GM23248 (cell line): ENCODE measurements at places on chromosomes 12 and 14. TPM values are rescaled to one million over a fixed set of nuclear protein-coding genes. Genes with fewer than 3 reads are reported as not detected.

The HOXC13 gene
- not detected in 2 replicates for total RNA-seq

The DEPDC4 gene
- 0.13 TPM in 1 of 2 replicates, not detected in the other for total RNA-seq

DNA sequence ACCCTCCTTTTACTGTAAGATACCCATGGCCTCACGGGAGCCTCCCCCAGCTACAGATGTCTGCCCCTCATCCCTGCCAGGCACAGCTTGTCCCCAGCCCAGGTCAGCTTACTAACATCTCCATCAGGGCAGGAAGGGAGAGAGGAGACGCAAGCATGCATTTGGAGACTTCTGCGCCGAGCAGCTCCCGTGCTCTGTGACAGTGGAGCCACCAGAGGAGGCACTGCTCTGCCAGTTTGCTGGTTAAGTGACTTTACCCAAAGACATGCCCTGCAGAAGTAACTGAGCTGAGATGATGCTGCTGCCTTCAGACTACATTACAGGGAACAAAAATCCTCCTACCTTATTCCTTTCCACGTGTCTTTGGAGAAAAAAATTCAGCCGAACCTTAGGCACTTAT, 133.4 kb downstream of the ESRRB start:
- no peaks in the 10 kb centered on the region for H3K36me3 ChIP-seq
- H3K4me3 ChIP-seq: no peak overlapping the region
- no peaks in the 10 kb centered on the region; the same call in 1 of the 2 replicates for H3K27me3 ChIP-seq
- H3K4me1 ChIP-seq: no peaks in the 10 kb centered on the region

GRCh38 chr14:36097356-36097755, 79.2 kb downstream of the PTCSC3 start:
- no peak overlapping the region for H3K4me3 ChIP-seq
- DNase-seq: no peak
- H3K27me3 ChIP-seq: no peaks in the 10 kb centered on the region
- peaks cover 10% of the 10 kb centered on the region for H3K4me1 ChIP-seq
- H3K27ac ChIP-seq: no peak overlapping the region

DNA sequence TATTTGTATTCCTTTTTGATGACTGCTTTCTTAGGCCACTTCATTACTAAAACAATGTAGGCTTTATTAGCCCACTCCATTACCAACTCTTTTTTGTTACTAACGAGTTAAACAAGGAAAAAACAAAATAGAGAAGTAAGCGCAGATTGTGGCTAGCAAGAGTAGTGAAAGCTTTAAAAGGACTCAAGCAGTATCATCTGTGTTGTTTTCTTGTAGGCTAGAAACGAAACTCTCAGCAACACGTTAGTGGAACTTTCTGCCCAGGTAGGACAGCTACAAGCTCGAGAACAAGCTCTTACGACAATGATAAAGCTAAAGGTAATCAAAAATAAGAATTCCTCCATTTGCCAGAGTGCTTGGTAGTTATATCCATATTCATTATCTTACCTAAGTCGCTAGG, 11.1 kb downstream of the CCDC62 start:
- peaks cover 18% of the 10 kb centered on the region for H3K4me1 ChIP-seq
- H3K36me3 ChIP-seq: no peaks in the 10 kb centered on the region
- no peaks in the 10 kb centered on the region for H3K27me3 ChIP-seq

- no peaks in the 10 kb centered on the region for H3K36me3 ChIP-seq
- DNase-seq: no peak
- no peaks in the 10 kb centered on the region for H3K4me1 ChIP-seq
- no peak overlapping the region for H3K27ac ChIP-seq
- H3K27me3 ChIP-seq: no peaks in the 10 kb centered on the region
Observed at GRCh38 chr12:81143057-81143456, 65.2 kb downstream of the ACSS3 start.

GRCh38 chr14:105860615-105861580, 334.5 kb downstream of the TMEM121 start:
- H3K27ac ChIP-seq: no peak overlapping the region
- no peak for DNase-seq
- no peaks in the 10 kb centered on the region for H3K27me3 ChIP-seq
- no peaks in the 10 kb centered on the region for H3K36me3 ChIP-seq
- H3K4me1 ChIP-seq: no peaks in the 10 kb centered on the region
- no peak overlapping the region for H3K4me3 ChIP-seq

DNA sequence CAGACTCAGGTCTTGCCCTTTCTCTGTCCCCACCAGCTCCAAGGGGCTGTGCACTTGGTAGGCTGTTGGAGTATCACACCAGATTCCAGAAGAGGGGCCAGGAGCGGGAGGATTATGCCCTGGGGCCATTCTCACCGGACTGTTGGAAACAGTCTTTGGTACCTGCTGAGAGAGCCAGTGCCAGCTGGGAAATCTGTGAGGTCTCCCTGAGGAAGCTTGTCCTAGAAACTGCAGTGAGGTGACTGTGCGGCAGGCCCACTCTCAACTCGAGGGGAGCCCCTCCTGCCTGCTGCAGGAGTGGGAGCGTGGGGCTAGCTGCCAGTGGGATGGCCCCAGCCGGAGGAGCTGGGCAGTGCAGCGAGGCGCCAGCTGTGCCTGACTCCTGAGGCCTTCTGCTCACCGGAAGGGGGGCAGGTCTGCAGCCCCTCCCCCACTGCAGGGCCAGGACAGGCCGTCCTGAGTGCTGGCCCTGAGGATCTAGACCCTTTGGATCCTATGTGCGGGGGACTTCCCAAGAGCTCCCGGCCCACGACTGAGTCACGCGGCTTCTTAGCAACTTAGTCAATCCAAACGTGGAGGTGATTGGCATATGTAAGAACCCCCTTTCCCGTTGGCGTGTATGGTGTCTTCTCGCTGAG, 295.2 kb downstream of the CACNA1C start:
- H3K4me3 ChIP-seq: no peak overlapping the region
- no peaks in the 10 kb centered on the region for H3K36me3 ChIP-seq
- no peak overlapping the region for H3K27ac ChIP-seq
- no peak for DNase-seq
- no peaks in the 10 kb centered on the region for H3K27me3 ChIP-seq
- no peaks in the 10 kb centered on the region; the same call in 1 of the 2 replicates for H3K4me1 ChIP-seq

- H3K4me1 ChIP-seq: peaks cover 12% of the 10 kb centered on the region; the same call in 1 of the 2 replicates
- DNase-seq: peak; percentile 75
- H3K27me3 ChIP-seq: peaks cover 53% of the 10 kb centered on the region
- no peak overlapping the region for H3K4me3 ChIP-seq
- H3K36me3 ChIP-seq: no peaks in the 10 kb centered on the region
Observed at GRCh38 chr12:480831-481816, 21.4 kb downstream of the B4GALNT3 start.

DNA sequence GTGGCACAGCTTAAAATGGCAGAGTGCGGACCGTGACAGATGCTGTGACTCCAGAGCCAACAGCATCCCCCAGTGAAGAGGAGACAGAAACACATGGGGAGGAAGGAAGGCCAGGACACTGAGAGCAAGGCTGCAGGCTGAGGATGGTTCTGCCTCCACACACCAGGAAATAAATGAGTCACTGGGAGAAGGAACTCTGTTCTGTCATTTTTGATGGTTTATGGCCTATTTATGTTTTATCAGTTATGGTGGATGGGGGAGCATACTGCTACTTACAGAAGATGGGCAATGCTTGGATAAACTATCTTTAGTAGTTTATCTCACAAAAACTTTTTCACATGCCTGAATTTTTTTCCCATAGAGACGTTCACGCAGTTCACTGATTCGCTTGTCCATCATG, 33.8 kb downstream of the ZFYVE21 start:
- H3K27me3 ChIP-seq: no peaks in the 10 kb centered on the region
- H3K27ac ChIP-seq: no peak overlapping the region

GRCh38 chr12:102064476-102064875, 2.7 kb upstream of the WASHC3 start:
- no peak overlapping the region for H3K27ac ChIP-seq
- DNase-seq: no peak
- no peaks in the 10 kb centered on the region for H3K27me3 ChIP-seq
- H3K36me3 ChIP-seq: peaks cover 3% of the 10 kb centered on the region; the same call in 1 of the 2 replicates

DNA sequence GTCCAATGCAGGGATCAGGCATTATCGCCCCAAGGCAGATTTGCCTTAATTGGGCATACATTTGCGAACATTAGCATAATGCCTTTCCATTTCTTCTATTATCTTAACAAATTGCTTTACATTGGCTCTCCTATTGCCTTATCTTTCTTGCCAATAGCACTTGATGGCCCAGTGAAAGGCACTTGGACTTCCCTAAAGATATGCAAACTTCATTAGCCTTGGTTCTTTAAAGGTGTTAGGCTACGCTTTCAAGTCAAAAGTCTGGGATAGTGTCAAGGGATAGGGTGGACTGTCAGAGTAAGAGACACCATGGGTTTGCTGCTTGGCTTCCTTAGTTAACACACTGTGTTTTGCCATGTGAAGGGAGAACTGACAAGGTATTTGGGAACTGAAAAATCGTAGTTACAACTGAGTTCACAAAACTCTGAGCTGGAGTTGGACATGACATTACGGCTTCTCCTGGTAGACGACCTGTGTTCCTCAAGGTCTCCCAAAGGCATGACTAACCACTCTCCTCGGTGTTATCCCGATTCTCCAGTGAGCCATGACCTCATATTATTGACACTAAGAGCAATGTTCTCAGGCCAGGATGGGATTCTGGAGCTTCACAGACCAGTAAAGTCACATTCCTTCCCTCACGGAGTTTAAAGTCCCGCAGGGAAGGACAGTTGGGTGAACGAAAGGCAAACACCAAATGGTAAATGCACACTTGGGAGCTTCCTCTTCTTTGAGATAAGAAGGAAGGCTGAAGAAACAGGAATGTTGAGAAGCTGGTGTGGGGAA, 65.2 kb downstream of the TBC1D30 start:
- no peak overlapping the region for H3K27ac ChIP-seq
- 0 out of 2 replicates have a peak, but pooled peaks cover 3% of the 10 kb centered on the region for H3K27me3 ChIP-seq
- H3K4me1 ChIP-seq: peaks cover 13% of the 10 kb centered on the region
- H3K36me3 ChIP-seq: no peaks in the 10 kb centered on the region
- DNase-seq: no peak

DNA sequence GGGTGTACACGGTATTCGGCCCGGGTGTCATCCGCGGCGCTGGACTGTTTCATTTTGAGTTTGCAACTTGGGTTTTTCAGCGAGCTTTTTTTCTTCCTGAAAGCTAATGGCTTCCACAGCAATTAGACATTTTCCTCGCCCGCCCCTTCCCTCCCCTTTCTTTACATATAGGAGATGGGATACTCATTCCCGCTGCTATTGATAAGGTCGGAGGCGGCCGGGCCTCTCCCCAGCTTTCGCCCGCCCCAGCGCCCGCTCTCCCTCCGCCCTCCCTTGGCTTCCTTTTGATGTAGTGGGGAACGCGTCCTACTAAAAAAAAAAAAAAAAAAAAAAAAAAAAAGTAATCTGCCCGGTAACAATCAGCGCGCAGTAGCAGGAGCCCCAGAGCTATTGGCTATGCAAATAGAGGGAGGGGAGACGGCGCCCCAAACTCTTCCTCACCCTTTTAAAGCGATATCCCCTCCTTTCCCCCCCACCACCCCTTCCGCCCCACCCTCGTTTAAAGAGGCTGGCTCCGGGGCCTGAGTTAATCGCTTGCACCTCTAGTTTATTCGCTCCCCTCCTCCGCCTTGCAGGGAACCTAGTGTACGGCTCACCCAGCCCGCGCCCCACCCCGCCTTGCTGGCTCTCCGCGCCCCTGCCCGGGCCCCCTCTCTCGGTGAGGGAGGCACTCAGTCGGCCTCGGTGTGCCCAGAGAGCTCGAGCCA, 1.7 kb upstream of the CCND2 start:
- H3K4me3 ChIP-seq: peak overlapping the region; percentile 50
- DNase-seq: peak; percentile 39
- peaks cover 89% of the 10 kb centered on the region for H3K27me3 ChIP-seq
- no peak overlapping the region for H3K27ac ChIP-seq
- no peaks in the 10 kb centered on the region for H3K4me1 ChIP-seq

DNA sequence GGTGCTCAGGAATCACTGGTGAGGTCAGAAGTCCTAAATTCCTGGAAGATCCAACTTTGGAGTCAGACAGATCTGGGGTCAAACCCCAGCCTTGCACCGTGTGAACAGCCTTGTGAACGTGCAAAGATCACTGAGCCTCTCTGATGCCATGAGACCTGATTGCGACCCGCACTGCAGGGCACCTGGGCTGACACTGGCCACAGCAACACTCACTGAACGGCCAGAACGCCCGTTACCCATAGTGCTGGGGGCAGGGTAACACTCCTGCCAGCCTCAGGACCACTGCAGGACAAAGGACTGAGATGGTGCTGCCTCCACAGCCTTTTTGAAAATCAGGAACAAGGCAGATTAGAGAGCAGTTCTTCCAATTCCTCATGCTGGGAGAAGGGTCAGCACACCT, 28.3 kb downstream of the CHGA start:
- no peak for DNase-seq
- no peak overlapping the region for H3K27ac ChIP-seq
- H3K4me1 ChIP-seq: no peaks in the 10 kb centered on the region
- no peak overlapping the region for H3K4me3 ChIP-seq
- H3K27me3 ChIP-seq: no peaks in the 10 kb centered on the region

DNA sequence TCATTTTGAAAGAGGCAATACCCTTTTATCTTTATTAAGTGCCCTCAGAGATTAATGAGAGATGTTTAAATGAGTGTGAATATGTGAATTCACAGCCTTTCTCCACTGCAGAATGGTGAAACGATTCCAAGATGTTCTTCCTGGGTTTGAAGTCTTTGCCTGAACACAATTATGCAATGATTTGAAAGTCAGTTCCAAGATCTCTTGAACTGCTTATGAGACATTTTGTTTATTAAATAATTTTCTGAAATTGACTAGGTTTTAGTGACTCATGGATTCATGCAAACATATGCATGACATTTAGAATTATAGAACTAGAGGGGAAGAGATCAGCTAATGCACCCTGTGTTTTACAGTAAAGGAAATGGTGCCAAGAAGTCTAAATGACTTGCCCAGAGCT, 118.1 kb upstream of the SLC38A2 start:
- peak overlapping the region; percentile 51 for H3K27ac ChIP-seq
- no peaks in the 10 kb centered on the region for H3K27me3 ChIP-seq
- H3K36me3 ChIP-seq: no peaks in the 10 kb centered on the region
- H3K4me3 ChIP-seq: no peak overlapping the region

GRCh38 chr12:131613678-131614077, 97.2 kb upstream of the SFSWAP start:
- H3K27ac ChIP-seq: no peak overlapping the region
- peaks cover 4% of the 10 kb centered on the region; the same call in 1 of the 2 replicates for H3K27me3 ChIP-seq
- no peaks in the 10 kb centered on the region for H3K4me1 ChIP-seq
- no peak for DNase-seq
- no peak overlapping the region for H3K4me3 ChIP-seq
- no peaks in the 10 kb centered on the region for H3K36me3 ChIP-seq

DNA sequence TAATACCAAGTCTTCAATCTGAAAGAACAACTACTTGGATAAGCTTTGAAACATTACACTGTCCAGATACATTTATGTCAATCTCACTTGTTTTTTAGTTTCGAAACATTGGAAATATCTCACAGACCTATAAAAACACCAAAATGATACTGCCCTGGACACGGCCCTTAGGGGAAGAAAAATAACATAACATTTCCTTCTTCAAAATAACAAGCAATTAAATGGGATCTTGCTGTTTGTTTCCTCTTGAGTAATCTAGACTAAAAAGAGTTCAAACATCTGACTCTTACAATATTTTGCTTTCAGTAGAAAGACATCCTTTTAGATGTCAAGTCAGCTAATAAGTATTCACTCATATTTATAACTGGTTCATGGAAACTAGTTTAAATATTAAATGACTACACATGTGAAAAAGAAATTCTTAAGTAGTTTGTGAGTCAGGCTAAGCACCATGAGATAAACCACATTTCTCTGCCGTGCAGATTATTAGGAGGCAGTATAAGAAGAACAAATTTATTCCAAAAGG, 87.5 kb downstream of the EPS8 start:
- peak overlapping the region; percentile 72 for H3K27ac ChIP-seq
- H3K4me3 ChIP-seq: peak overlapping the region; percentile 48
- H3K4me1 ChIP-seq: peaks cover 60% of the 10 kb centered on the region
